Gastroesophageal sphincter (tissue), 4 donors: ENCODE measurements at places on chromosomes 2 and 18. TPM values are rescaled to one million over a fixed set of nuclear protein-coding genes. Genes with fewer than 3 reads are reported as not detected.

The NAB1 gene
- total RNA-seq: 67.7 TPM

The C2orf92 gene
- total RNA-seq: 1.8 TPM

The FOXI3 gene
- total RNA-seq: not detected

The ZNF385B gene
- 2.7 TPM for total RNA-seq

The HRH4 gene
- not detected for total RNA-seq

The EMILIN1 gene
- 257 TPM for total RNA-seq
